Bone marrow (tissue), 2 donors: ENCODE measurements at places on chromosomes 16 and 17.

- no peak for DNase-seq
These were observed 63.8 kb downstream of the SMPD3 start for GRCh38 chr16:68384288-68385161.

GRCh38 chr16:85681255-85681654 is 7.5 kb downstream of the GINS2 start:
- DNase-seq, result no peak

DNA sequence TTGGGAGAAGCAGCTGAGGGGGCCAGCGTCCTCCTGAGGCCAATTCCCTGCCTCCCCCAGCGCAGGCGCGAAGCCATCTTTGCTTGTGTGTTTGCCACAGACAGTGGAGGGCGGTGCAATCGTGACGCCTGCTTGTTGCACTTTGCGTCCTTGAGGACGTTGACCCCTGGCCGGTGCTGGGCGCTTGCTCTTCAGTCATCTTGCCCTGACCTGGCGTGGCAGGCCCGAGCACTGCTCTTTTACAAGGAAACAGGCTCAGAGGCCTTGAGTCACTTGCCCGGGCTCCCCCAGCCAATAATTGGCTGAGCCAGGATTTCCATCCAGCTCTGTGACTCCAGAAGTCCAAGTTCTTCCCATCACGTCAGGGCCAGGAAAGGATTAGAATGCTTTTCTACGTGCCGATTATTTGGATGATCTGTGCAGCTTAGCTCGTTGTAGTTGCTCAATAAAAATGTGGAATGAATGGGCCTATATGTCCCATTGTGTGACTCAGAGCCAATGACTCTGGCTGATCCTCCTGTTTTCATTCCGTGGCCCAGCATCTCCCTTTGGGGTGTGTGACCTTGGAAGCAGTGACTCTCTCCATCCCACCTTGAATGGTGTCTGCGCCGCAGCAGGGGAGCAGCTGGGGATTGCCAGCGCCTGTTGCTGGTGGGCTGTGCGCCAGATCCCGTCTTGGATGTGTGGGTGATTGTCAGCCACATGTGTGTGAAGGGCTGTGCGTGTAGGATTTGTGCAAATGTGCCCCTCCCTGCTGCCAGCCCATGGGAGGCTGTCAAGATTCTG is 214.1 kb downstream of the SEC14L1 start:
- no peak for DNase-seq

- no peak for DNase-seq
These were observed 8.4 kb upstream of the GAA start for GRCh38 chr17:80092959-80093358.

DNA sequence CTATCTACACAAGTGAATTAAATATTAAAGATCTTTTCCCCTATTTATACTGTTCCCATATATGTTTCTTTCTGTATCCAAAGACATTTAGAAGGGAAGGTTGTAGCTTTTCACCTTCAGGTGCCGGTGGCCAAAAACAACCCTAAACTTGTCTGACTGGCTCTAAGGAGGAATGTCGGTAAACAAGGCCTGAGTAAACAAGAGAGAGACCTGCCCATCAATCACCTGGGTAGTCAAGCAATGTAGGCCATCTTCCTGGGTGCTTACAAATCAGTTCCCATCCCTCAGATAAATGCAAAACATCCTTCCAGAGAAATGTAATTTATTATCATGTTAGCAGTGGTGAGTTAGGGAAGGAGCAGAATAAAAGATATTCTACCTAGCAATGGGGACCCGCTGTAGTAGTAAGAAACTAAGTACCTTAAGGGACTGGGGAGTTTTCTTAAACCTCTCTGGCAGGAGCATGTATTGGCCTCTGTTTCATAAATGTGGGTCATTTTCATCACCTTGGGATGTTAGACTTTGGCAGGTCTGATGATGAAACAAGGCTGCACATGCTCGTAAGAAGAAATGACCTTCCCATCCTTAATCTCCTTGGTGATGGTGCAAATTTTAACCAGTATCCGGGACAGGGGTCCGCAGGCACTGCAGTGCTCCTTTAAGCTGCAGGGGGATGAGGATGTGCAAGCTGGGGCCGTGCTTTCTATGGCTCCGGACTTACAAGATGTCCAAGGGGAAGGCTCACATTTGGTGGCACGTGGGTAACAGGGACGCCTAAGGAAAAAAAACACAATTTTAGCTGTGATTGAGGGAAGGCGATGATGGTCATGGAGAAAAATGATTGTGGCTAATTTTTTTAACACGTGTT is 8.4 kb downstream of the KRT39 start:
- DNase-seq, result no peak

GRCh38 chr16:7650431-7650830 is 317.8 kb downstream of the RBFOX1 start:
- DNase-seq, result no peak

- peak; percentile 93 for DNase-seq
These were observed 33.7 kb downstream of the GINS3 start for GRCh38 chr16:58425756-58426494.

- no peak for DNase-seq
These were observed 1.1 kb upstream of the HAPSTR1 start for GRCh38 chr16:9090101-9090959.

DNA sequence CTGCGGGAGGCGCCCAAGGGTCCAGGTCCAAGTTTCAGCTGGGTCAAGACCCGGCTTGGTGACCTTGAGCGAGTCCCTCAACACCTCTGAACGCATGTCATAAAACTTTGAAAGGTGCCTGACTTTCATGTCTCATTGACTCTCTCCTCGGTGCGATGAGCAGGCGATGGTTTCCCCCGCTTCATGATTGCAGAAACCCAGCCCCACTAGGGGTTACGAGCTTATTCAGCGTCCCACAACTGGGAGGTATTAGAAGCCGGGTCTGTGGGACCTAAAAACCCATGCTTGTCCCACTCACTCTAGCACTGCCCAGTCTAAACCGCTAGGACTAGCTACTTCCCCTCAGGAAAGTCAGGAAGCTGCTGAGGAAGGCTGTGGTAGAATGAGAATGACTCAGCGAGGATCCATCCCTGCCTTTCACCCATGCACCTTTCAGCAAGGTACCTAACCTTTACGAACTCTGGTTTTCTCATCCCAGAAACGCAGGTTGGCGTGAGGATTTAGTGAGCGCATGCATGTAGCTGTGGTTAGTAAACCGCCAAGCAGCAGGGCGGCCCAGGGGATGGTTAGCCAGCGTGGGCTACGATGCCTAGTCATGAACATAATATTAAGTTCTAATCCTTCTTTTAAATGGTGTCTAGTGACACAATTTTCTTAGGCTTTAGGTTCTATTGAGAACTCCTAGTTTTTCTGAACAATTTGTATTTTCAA is 26.2 kb upstream of the RFFL start:
- peak; percentile 80 for DNase-seq

DNA sequence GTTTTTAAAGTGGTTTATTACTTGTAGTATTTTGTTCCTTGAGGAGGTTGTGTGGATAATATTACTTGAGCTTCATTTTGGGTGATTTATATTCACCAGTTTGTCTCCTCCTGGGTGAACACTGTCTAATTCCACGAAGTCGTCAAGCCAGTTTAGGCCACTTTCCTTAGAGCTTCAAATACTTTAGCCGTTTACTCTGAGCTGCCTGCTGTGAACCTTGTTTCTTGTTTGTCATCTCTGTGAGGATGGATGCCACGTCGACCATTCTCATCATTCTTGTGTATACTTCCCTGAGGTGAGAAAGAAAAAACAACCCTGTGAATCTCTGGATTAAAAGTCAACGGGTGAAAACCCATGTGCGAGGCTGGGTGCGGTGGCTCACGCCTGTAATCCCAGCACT is 9.0 kb downstream of the KRT24 start:
- DNase-seq, result no peak

GRCh38 chr16:373848-374615 is 3.7 kb upstream of the MRPL28 start:
- no peak for DNase-seq

GRCh38 chr16:2339521-2340484 is 725 bp downstream of the ABCA3 start:
- DNase-seq, result no peak

- DNase-seq, result no peak
These were observed 14.1 kb downstream of the MAP3K14 start for GRCh38 chr17:45302649-45303173.

DNA sequence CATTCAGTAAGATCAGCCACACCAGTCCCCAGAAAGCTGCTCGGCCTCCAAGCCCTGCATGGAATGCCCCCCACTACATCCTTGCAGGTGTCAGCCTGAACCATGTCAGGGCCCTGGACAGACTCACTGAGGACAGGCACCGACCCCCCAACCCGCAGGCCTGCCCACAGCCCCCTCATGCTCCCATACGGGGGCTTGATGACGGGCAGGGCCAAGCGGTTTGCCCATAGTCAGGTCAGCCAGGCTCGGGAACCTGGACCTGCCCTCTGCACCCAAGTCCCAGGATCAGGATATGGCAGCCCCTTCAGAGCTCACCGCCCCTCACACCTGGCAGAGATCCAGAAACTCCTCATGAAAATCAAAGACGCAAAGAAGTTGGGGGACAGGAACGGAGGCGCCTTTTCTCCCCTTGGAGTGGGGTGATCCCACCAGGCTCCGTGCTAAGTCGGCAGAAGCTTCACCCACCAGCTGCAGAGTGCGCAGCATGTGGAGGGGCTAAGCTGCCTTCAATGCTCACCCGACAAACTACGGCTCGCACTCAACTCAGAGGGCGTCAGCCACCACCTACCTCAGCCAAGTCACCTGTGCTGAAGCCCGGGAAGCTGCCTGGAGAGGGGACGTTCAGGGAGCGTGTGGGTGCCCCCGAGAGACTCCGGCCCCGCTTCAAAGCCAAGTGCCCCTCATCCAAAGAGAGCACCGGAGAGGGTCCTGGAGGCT is 26.5 kb downstream of the GNPTG start:
- no peak for DNase-seq

DNA sequence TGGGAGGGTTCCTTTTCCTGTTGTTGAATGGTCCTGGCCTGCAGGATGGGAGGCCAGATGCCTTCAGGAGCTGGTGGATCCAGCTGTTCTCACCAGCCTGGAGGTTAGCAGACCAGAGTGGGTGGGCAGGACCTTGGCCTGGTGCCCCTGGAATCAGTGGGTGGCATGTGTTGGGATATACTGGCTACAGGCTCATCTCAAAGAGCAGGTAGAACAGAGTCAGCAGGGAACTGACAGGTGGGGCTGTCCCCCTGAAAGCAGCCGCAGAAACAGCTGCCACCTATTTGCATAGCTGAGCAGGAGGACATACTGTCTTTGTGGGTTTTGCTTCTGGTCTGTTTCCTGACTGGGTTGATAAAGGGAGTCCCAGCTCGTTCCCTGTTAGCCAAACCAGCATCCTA is 144.1 kb downstream of the RAB11FIP4 start:
- DNase-seq, result peak; percentile 71

GRCh38 chr17:44191369-44191768 is 4.6 kb downstream of the TMUB2 start:
- DNase-seq, result no peak

GRCh38 chr17:66567234-66568170 is 265.1 kb downstream of the PRKCA start:
- DNase-seq, result peak; percentile 43

GRCh38 chr17:33163533-33164168 is 129.4 kb downstream of the ASIC2 start:
- no peak for DNase-seq

DNA sequence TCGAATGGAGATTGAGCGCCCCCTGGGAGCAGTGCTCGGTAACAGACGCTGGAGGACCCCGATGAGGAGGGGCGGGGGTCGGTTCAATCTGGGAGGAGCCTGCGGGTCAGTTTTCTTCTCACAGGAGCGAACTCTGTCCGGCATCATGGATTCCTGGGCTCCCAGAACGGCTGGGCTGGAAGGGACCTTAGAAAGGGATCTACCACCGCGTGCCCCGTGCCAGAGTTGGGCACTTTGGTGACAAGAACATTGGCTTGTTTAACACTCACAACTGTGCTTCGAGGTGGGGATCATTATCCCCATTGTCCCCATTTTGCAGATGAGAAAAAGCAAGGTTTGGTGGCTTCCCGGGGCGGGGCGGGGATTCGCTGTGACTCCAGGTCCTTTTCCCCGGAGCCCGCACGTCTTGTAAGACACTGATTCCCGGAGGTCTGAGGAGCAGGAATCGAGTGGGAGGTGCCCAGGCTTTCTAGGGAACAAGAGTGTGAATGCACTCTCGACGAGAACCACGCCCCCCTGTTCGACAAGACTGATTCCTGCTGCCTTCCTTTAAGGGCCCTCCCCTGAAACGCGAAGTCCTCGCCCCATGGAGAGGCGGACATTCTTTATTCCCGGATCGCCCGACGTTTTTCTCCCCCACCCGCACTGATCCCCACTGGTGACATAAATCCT is 1.5 kb upstream of the FBXL19 start:
- peak; percentile 67 for DNase-seq
